AG04449 (cell line): ENCODE measurements at places on chromosomes 13 and 19.

GRCh38 chr13:96792188-96792587 is 202.1 kb downstream of the OXGR1 start:
- DNase-seq: no peak

DNA sequence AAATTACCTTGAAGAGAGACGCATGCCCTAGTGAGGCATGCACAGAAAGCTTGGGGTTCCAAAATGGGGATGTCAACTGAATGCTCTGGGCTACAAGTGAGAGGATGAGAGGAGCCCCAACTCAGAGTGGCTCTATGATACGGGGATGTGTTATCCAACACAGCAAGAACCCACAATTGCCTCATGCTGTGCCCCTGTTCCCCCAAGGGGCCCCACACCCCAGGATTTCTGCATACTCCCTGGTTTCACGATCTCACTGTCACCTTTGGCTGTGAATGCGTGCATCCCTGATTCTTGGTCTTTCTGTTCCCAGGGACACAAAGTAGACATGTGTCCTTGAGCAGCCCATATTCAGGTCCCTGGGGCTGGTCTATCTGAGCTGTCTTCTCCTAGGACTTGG is 29.3 kb downstream of the WDR88 start:
- no peak for DNase-seq

DNA sequence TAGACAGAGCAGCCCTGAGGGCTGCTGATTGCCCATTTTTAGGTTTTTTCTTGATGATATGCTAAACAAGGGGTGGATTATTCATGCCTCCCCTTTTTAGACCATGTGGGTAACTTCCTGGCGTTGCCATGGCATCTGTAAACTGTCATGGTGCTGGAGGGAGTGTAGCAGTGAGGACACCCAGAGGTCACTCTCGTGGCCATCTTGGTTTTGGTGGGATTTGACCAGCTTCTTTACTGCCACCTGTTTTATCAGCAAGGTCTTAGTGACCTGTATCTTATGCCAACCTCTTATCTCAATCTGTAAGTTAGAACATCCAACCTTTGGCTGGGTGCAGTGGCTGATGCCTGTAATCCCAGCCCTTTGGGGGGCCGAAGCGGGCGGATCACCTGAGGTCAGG is 148.0 kb downstream of the PTPRS start:
- no peak for DNase-seq

DNA sequence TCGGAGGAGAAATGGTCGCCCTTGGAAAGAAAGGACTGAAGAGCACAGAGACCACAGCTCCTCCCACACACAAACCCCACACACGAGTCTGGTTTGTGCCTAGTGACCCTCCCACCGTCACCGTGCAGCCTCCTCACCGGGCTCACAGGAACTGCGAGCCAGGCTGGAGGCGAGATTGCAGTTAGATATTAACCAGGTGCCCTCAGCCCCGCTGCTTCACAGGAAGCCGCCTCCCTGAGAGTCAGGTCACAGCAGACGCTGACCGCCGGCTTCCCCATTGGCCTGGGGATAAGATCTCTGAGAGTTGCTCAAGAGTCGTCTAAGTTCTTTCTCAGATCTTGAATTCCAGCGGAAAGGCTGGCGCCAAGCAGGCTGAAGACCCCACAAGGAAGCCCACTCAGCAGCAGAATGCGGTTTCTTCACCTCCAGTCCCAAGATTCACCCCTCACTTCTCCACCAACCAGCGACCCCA is 870 bp downstream of the ZNF44 start:
- no peak for DNase-seq

GRCh38 chr19:30662211-30662861 is 290.2 kb downstream of the ZNF536 start:
- no peak for DNase-seq

GRCh38 chr19:12202250-12202649 is 39.4 kb downstream of the ZNF136 start:
- DNase-seq: no peak

- DNase-seq: peak; percentile 24
Observed at GRCh38 chr13:28609926-28610325, 49.0 kb upstream of the POMP start.

DNA sequence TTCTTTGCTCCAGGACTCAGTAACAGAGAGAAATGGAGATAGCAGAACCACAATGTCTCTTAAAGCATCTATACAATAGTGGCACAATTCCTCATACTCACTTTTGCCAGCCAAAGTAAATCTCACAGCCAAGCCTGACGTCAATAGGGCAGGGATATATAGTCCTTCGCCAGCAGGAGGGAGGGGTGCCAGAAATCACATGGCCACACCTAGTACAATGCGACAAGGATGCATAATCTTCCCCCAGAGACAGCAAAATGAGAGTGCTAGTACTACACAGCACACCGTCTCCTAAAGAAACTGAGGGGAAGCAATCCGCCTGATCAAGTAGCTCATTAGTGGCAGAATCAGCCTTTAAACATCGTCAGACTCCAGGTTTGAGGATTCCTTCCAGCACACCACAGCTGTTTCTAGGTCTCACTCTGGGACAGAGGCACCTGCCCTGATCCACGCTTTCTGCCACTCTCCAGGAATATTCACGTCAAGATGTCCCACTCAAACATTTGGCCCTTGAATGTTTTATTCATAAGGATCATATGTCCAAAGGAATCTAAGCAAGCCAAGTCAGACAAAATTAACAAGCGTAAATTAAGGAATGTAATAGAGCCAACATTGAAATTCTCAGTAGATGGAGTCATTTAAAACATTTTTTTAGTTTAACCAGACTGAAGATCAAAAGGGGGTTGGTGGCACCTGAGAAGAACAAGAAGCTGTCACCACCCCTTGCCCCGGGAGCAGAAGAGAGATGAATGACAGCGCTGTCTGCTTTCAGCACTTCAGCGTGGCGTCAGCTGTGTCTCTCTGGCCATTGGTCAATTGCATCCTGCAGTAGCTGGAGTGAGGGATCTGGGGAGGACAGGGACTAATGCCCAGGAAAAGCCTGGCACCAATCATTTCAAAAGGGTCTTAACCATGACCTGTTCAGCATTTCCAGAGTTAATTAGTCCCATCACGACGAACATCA is 63.5 kb upstream of the SERP2 start:
- no peak for DNase-seq

DNA sequence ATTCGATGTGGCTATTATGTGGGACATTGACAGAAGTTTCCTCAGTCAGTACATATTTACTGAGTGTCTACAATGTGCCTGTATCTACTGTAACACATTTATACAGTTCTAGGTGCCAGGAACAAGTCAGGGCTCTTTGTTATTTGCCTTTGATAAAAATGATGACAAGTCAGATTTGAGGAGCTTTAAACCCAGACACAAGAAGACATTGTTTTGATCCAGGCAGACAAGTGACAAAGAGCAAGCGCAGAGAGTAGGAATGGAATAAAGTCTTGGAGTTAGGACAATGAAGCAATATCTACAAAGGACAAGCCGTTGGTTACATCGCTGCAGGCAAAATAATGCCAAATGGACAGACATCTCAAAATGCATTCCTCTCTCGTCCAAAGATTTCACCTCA is 70.1 kb downstream of the ITGBL1 start:
- DNase-seq: no peak

DNA sequence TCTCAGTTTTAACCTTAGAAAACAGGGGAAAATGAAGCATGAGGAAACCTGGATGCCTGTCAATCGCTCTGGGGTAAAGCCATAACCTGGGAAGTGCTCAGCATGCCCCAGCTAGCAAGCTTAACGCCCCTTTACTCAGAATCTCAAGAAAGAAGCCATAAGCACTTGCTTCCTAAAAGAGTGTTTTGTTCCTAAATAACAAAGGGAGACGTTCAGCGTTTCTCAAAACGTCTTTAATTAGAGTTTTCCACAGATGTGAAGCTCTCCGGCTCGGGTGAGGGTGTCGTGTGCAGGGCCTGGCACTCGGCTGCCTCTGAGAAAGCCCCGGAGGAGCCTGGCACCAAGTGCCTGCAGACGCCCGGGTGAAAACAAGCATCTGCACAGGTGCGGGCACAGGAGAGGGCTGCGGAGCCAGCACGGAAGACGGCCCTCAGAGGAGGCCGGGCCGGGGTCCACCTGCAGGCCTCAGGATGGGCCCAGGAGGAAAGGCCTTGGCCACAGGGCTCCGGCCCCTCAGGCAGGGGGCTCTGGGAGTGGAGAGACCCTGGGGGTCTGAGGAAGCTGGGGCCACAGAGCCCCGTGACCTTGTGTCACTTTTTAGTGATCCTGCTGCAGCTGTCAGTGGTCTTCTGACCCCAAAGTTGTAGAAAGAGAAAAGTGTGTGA is 6.2 kb downstream of the GAS6 start:
- no peak for DNase-seq

GRCh38 chr13:36981156-36981743 is 17.9 kb downstream of the ALG5 start:
- no peak for DNase-seq

- DNase-seq: no peak
Observed at GRCh38 chr19:3945838-3946237, 13.0 kb downstream of the NMRK2 start.

DNA sequence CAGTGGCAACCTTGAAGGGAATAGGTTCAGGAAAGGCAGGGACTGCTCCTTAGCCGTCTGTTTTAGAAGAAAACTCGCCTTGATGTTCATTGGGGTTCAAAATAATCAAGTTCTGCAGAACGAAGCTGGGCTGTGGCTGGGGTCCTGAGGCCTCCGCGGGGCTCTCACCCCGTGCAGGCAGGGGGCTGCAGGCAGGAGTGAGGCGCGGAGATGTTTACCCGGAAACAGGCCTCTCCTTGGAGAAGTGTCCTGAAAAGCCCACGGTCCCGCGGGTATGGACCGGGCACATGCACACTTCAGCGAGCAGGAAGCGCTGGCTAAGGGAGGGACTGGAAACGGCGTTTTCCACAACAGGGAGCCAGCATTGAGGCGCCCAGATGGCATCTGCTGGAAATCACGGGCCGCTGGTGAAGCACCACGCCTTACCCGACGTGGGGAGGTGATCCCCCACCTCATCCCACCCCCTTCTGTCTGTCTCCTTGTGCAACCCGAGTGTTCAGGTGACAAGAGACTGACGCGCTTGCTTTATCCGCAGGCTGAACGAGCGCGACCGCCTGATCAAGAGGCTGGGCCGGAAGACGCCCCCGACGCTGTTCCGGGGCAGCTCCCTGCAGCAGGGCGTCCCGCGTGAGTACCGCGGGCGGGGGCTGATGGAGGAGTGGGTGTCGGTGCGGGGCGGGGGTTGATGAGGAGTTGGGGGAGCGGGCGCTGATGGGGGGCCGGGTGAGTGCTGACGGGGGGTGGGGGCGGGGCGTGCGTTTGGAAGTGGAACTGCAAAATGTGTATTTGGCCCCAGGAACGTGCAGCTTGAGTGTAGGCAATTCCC is 39.6 kb downstream of the SHISA2 start:
- DNase-seq: no peak

DNA sequence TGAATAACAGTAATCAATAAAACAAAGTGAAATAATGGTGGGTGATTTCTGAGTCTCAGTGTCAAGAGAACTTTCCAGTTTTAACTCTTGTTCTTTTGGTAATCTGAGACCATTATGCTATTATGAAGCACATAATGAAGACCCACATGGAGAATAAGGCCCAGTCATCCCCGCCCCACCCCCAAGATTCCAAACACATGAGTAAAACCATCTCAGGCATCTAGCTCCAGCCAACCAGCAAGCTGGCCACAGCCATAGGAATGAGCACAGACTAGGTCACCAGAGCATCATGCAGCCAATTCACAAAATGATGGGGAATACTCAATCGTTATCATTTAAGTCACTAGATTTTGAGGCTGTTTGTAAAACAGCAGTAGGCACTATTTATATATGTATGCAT is 1769.0 kb upstream of the PCDH20 start:
- no peak for DNase-seq

DNA sequence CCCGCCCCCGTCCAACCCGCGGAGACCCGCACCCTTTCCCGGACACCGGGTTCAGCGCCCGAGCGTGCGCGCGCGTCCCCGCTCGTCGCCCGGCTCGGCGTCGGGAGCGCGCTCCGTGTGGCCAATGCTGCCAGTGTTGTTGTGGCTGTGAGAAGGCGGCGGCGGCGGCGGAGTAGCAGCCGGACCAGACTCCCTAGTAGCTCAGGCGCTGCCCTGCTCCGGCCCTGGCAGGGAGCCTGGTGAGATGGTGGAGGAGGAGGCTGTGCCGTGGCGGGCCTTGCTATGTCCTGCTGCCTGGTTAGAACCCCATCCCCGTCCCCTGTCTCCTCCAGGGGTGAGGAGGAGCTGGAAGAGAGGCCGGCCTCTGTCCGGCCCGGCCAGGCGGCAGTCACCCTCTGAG is 553.2 kb downstream of the TUBA3C start:
- DNase-seq: no peak

DNA sequence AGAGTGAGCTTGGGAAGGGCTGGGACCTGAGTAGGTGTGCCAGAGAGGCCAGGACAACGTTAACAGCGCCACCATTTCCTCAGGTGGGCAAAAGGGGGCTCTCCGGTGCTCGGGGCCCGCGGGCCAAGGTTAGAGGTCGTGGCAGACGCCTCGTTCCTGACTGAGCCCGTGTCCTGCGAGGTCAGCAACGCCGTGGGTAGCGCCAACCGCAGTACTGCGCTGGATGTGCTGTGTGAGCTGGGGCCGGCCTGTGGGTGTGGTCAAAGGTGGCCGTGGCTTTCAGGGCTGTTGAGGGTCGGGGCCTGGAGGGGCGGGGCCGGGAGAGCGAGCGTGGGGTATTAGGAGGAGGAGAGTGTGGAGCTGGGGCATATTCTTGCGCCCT is 3.7 kb downstream of the KIRREL2 start:
- DNase-seq: no peak

DNA sequence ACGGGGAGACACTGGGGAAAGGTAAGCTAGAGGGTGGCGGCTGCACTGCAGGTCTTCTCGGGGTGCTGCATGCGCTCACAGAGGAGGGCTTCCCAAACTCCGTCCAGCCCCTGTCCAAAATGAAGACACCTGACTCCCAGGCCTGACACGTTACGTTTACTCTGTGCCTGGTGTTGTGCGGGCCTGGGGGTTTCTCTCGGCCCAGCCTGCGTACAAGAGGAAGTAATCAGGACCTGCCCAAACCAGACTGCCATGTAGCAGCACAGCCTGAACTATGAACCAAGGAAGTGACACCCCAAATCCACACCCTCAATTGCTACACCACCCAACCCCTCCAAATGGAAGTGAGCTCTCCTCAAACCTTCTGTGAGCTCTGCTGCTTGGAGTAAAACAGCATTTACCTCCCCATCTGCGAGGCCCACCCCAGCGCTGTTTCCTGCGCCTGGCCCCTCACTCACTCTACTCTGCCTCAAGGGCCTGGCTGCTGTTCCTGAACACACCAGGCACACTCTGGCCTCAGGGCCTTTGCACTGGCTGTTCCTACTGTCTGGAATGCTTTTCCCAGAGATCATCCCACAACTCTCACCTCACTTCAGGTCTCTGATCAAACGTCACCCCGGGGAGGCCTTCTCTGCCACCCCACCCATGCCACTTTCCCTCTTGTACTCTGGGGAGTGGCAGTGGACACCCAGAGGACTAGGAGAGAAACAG is 3.0 kb downstream of the HSPBP1 start:
- DNase-seq: no peak

- no peak for DNase-seq
Observed at GRCh38 chr19:38918526-38918925, 6.5 kb upstream of the CCER2 start.

GRCh38 chr13:99012539-99012938 is 34.7 kb upstream of the DOCK9 start:
- no peak for DNase-seq

- DNase-seq: no peak
Observed at GRCh38 chr19:50772476-50772875, 2.2 kb downstream of the GPR32 start.

- DNase-seq: no peak
Observed at GRCh38 chr19:3798137-3798536, 12.0 kb upstream of the MATK start.
